ENCODE measurements at places on chromosomes 16 and 17.

DNA sequence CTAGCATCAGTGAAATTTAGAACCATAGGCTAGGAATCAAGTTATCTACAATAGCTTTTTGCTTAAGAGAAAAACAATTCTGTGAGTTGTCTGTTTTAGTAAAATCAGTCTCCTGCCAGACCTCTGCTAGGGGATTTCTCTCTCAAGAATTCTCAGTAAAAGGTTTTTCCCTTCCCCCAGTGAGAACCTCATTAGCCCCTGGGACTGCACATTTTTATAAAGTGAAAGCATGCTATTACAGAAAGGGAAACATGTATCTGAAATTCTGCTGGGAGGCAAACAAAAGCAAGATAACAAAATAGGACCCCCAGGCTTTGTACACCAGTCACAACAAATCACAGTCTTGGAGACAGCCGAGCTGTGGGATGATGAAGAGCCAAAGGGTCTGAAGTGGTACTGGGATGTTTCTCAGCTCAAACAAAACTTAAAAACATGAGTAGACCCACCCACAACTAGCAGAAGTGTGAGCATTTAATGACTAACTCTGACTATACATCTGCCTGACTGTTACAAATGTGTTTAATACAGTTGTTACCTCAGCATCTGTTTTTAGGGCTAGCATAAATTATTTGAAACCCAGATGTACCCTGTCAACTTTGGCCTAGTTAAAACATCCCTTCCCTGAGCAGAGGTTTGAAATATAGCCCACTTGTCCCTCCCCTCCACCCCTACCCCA is 20.0 kb upstream of the GLG1 start:
- DNase-seq = no peak

DNA sequence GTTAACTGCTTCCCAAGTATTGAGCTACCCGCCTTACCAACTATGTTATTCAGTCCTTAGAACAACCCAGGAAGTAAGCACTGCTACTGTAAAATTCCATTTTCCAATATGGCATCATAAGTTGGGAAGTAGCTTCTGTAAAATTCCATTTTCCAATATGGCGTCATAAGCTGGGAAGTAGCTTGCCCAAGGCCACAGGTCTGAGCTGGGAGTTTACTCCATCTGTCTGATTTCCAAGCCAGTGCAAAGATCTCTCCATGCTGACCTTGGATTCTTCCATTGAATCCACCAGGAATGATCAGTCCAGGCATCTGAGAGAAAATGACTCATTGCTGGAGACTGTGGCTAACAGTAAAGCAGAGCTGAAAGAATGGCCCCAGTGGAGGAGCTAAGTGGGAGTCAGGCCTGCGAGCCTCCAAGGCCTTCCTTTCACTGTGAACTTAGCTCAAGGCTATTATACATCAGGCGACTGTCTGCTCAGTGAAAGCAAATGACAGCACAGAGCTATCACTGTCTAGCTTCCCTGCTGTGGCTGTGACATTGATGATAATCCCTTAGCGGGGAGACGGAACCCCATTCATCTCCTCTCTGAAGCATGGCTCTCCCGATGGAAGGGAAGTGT is 430.4 kb downstream of the HAPSTR1 start:
- no peak for DNase-seq

- DNase-seq = no peak
Observed at GRCh38 chr16:75095204-75095621, 21.4 kb downstream of the LDHD start.

DNA sequence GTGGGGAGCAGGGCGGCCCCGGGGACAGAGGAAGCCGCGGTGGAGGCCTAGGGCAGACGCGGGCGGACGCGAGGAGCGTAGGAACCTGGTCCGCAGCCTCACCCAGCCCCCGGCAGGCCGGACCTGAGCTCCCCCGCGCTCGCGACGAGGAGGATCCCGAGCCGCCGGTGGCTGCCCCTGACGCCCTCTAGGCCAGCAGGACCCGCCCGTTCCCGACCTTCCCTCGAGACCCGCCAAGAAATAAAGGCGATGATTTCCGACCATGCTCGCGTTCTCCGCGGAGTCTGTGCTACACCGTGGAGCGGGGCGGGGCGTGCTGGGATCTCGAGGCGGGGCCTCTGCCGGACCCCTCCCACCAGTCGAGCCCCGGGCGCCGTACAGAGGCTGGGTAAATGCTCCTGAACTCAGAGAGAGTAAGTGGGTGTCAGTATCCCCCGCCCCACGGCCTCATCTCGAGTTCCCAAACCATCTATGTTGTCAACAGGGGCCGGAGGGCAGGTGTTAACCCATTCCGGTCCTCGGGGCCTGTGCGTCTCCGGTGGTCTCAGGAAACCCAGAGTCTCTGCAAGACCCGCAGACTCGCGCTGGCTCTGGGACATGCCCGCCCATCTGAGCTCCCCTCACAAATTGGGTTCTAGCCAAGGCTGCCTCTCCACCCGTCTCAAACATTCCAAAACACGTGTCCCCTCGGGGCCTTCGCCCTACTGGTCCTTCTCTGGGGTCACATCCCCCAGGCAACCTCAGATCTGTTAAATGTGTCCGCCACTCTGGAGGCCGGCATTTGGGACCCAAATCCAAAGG is 13.7 kb downstream of the SYCE1L start:
- peak; percentile 84 for DNase-seq

DNA sequence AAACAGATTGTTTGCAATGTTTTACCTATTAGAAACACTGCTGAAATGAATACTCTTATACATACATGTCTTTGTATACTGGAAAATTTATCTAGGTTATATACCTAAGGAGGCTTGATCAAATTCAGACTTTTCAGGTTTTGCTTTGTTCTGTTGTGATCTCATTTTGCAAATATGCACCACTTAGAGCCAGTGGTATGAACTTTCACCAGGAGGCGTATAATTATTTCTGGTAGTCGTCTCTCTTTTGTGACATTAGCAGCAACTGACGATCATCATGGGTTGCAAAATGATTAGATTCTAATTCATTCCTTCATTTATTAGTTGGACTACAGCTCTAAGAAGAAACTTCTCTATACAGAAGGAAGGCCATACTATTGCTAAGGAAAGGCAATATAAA is 26.9 kb downstream of the AP1G1 start:
- DNase-seq = no peak

DNA sequence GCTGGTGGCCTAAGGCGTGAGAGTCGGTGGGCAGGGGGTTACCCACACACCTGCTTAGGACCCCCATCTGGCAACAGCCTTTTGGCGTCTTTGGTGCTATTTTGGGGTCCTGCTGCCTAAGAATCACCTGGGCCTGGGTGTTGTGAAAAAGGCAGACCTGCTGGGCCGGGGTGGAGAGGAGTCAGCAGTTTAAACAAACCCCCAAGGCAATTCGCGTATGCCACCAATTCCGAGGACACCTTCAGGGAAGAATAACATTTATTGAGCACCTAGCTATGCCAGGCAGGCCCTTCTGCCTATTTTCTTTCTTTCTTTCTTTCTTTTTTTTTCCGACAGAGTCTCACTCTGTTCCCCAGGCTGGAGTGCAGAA is 53.9 kb upstream of the TOB1 start:
- DNase-seq = no peak

All from HAP-1 (cell line).